ENCODE measurements at places on chromosomes 5 and 9.

DNA sequence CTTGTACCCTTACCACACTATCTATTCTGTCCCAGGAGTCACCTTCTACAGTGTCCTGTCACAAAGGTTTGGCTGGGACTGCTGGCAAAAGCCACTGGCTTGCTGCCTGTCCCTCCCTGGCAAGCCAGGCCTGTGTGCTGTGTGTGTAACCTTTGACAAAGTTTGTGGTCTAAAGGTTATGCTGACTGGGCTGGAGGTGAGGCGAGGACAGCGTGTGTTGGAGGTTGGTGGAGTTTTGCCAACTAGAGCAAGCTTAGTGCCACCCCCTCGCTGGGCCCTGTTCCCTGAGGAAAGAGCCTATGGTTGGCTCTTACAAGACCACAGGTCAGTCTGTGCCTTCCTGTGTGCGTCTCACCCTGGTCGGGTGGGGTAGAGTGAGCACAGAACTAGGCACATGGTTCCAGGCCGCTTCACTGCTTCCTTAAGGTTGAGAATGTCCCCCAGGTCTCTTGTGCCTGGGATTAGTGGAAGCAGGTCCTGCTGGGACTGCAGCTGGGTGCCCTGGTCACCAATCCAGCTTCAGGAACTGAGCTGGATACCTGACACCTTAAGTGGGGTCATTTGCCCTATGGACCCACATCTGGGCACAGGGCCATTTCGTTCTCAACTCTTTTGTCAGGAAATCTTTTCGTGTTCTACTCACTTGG lies 152.2 kb downstream of the GADD45G start:
- DNase-seq = no peak

- no peak for DNase-seq
Observed at GRCh38 chr9:88776717-88777497, 214.4 kb upstream of the S1PR3 start.

GRCh38 chr9:106575823-106576222 lies 287.1 kb upstream of the ZNF462 start:
- no peak for DNase-seq

- DNase-seq = no peak
Observed at GRCh38 chr5:180599981-180600553, 8.8 kb upstream of the SCGB3A1 start.

GRCh38 chr5:170746075-170746960 lies 37.2 kb upstream of the GABRP start:
- no peak for DNase-seq

- peak; percentile 26 for DNase-seq
Observed at GRCh38 chr5:84383816-84384603, 670 bp downstream of the EDIL3 start.

DNA sequence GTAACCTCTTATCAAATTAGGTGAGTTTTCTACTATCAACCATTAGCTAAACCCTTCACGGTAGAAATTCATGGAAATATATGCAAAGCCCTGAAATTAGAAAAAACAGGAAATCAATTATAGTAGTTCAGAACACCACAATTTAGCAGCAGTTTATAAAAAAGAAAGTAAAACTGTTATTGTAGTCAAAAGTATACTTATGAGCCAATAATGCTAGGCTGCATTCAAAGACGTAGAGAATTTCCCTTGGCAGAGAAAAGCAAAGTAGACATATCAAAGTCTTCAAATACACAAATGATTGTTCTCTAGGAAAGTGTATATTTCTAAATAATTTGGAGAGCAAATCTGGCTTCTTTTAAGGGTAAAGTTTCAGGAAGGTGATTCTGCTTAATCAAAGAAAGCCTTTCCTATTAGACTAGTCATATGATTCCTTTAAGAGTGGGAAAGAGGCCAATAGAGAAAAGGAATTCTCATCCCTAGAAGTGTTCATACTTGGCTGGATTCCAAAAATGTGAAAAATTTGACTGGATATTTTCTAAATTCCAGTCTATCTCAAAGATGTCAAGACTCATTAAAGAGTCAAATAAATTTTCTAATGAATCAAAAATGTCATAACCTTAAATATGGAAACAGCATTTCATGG lies 185.5 kb downstream of the SMC2 start:
- DNase-seq = no peak

DNA sequence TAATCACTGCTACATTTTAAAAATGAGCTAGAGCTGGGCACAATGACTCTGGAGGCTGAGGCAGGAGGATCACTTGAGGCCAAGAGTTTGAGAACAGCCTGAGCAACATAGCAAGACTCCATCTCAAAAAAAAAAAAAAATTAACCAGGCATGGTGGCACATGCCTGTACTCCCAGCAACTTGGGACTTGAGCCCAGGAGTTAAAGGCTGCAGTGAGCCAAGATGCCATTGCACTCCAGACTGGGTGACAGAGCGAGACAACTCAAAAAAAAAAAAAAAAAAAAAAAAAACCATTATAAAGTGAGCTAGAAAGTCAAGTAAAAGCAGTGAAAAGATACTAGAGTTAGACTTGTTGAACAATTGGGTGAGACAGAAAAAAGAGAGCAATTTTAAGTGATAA lies 28.2 kb downstream of the FEM1C start:
- no peak for DNase-seq

GRCh38 chr5:95075111-95075510 lies 209.8 kb downstream of the MCTP1 start:
- no peak for DNase-seq

DNA sequence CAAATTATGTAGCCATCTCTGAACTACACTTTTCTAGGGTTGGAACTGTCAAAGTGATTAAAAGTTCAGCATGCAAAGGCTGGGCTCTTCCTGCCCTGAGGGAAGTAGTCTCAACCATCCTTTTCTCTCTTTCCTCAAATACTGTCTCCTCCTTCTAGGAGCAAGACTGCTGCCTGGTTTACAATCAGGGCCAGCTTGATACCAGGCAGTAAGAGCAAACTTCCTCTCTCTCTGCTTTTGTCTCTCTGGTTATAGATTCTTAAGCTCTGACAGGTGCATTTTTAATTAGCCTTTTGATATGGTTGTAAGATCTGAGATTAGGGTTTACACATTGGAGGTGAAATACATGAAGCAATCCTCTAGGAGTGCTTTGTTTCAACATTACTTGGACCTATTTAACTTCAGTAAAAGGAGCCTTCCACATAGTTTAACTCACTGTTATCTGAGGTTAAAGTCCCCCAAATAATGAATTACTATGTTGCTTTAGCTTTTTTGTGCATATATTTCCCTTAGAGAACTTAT lies 436.1 kb downstream of the SPATA31D1 start:
- no peak for DNase-seq

DNA sequence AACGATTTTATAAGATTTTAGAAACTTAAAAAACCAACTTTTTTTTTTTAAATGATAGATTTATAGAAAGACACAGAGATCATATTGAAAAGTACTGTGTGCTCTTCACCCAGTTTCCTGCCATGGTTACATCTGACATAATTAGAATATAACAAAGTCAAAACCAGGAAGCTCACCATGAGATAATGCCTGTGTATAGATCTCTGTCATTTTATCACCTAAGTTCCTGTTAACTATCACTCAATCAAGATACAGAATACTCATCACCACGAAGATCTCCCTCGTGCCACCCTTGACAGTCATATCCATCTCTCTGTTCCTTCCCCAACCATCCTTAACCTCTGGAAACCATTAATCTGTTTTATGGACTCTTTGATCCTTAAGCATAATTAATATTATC lies 39.1 kb downstream of the POC5 start:
- DNase-seq = no peak

GRCh38 chr9:81213456-81213855 lies 475.9 kb downstream of the TLE1 start:
- DNase-seq = no peak

GRCh38 chr5:77444356-77444755 lies 47.8 kb downstream of the WDR41 start:
- DNase-seq = no peak

GRCh38 chr5:94094793-94095441 lies 353.5 kb upstream of the POU5F2 start:
- DNase-seq = no peak

All from SHP77 (cell line).